Activated CD4-positive, alpha-beta memory T cell treated with anti-CD3 and anti-CD28 coated beads, Interleukin-2, amount 10 ng/mL, durations not matched to agents 7 days and 5 days (primary cell): ENCODE measurements at places on chromosomes 6 and 20. TPM values are rescaled to one million over a fixed set of nuclear protein-coding genes. Genes with fewer than 3 reads are reported as not detected.

Gene PARD6B
- total RNA-seq: 4.3 TPM

Gene DNAH8
- total RNA-seq: 0.05 TPM

Gene DAAM2
- not detected for total RNA-seq

Gene GPR6
- not detected for total RNA-seq

GRCh38 chr6:13979284-13980171, 54.8 kb downstream of the RNF182 start:
- no peak overlapping the region for H3K27ac ChIP-seq
- no peaks in the 10 kb centered on the region for H3K4me1 ChIP-seq
- H3K4me3 ChIP-seq: no peak overlapping the region
- H3K27me3 ChIP-seq: peaks cover 35% of the 10 kb centered on the region

DNA sequence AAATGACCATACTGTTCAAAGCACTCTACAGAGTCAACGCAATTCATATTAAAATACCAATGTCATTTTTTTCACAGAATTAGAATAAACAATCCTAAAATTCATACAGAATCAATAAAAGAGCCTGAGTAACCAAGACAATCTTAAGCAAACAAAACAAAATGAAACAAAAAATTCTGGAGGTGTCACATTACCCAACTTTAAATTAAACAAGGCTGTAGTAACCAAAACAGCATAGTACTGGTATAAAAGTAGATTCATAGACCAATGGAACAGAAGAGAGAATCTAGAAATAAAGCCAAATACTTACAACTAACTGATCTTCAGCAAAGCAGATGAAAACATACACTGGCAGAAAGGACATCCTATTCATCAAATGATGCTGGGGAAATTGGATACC, 346.9 kb upstream of the JAG1 start:
- no peaks in the 10 kb centered on the region for H3K36me3 ChIP-seq
- no peaks in the 10 kb centered on the region for H3K27me3 ChIP-seq
- no peak overlapping the region for H3K4me3 ChIP-seq

DNA sequence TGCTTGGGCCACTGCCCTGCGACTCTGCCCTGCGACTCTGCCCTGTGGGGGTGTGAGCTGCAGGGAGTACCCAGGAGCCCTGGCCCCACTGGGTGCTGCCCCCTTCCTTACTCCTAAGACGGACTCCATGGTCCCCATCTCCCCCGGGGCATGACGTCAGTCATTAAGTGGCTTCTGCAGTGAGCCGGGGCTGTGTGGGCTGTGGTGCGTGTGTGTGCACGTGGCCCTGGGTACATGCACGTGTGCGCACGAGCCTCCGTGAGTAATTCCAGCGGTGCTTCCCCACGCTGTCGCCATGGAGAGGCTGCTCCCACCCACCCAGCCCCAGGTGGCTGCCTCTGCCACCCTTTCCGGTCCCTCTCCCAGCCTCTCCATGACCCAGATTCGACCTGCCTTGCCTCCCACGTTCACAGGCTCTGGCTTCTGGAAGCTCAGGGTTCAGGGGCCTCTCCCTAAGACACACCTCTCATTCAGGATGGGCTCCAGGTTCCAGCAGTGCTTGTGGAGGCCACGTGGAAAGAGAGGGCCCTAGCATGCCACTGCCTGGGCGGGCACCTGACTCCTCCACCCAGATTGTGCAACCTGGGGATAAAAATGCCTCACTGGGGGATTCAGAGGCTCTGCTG, 88.3 kb downstream of the DLGAP4 start:
- peaks cover 3% of the 10 kb centered on the region for H3K27me3 ChIP-seq
- no peak overlapping the region for H3K4me3 ChIP-seq
- no peaks in the 10 kb centered on the region for H3K4me1 ChIP-seq

DNA sequence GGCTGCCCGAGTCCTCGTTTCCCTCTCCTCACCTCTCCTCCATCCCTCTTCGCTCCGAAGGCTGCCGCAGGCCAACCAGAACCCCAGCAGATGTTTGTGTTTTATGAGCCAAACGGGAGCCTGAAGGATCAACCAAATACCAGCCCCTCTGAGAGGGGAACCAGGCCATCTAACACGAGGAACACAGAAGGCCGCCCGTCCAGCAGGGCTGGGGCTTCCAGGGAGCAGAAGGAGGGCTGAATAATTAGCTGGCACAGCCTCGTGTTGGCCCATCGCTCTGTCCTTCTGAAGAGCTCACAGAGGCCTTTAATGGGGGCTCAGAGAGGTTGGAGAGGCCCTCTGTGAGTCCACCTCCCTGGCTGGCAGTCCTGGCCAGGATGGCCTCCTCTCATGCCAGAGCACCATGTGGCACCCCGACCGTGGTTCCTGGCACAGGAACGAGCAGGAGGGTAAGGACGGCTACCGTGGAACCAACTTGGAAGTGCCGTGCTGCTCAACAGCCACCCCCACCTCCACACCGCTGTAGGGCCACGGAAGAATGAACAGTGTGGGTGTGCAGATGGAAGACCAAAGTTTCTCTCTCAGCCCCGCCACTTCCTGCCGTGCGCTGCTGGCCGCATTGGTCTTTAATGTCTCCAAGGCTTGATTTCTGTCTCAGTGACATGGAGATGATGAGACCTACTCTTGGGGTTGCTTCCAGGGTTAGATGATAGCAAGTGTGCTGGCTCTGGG, 155.2 kb downstream of the SCML4 start:
- no peak overlapping the region for H3K27ac ChIP-seq
- H3K4me1 ChIP-seq: peaks cover 31% of the 10 kb centered on the region
- H3K27me3 ChIP-seq: peaks cover 24% of the 10 kb centered on the region

GRCh38 chr20:53748821-53749421, 155.3 kb upstream of the ZNF217 start:
- no peaks in the 10 kb centered on the region for H3K36me3 ChIP-seq
- H3K4me1 ChIP-seq: peaks cover 50% of the 10 kb centered on the region
